ENCODE measurements at places on chromosomes 7 and 10.

DNA sequence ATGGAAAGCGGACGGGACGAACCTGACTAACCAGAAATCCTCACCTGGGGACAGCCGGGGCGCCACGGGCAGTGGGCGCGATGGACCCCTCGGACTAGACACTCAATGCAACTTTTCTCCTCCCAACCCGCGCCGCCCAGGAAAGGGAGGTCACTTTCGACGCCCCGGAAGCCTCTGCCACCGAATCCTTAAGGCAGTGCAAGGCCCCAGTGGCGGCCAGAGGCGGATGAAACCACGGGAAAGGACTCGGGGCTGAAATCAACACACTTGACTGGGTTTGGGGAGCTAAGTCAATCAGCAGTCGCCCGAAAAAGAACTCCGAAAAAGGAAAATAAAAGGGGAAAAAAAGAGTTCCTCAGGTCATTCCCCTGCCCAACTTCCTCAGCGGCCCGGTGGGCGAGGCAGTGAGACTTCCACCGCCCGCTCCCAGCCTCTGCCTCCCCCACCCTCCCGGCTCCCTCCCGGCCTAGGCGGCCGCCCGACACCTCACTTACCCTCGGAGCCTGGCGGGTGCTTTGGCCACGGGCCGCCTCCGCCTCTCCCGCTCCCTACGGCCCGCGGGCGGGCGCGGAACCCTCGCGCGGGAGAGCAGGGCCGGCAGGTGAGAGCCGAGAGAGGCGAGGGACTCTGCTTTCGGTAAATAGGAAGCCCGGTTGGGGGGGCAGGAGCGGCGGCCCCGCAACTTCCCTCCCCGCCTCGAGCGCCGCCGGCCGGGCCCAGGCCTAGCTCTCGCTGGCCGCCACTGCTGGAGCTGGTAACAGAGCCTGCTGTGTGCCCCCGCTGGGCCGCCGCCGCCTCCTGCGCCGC is 518 bp downstream of the WAPL start:
- H3K4me1 ChIP-seq, result no peaks in the 10 kb centered on the region
- peak overlapping the region; percentile 72 for H3K27ac ChIP-seq
- peak; percentile 42 for DNase-seq
- H3K36me3 ChIP-seq, result peaks cover 6% of the 10 kb centered on the region

GRCh38 chr7:134140889-134141867 is 14.0 kb downstream of the LRGUK start:
- H3K36me3 ChIP-seq, result no peaks in the 10 kb centered on the region
- H3K4me3 ChIP-seq, result no peak overlapping the region
- no peaks in the 10 kb centered on the region for H3K27me3 ChIP-seq
- H3K4me1 ChIP-seq, result no peaks in the 10 kb centered on the region
- H3K27ac ChIP-seq, result no peak overlapping the region

DNA sequence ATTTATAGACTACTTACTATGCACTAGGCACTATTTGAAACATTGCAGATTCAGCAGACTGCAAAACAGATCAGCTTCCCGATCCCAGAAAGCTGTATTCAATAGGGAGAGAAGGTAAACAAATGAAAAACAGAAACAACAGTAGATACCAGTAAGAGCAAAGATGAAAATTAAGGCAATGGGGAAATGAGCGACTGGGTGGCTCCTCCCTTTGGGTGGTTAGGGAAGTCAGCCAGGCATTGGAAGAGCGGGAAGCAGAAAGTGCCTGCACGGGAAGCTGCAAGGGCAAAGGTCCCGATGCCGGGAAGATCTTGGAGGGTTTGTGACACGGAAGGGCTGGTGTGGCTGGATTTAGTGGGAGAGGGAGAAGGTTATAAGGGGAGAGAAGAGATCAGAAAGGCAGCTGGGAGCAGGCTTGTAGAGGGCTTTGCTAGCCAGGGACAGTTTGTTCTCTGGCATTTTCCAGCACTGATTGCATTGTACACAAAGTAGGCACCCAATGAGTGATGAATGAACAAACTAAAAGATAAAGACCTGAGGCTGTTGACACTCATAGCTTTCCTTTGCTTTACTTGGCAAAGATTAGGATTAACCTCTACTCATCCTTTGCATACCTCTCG is 67.8 kb downstream of the NAMPT start:
- peaks cover 7% of the 10 kb centered on the region for H3K4me1 ChIP-seq
- peak; percentile 42 for DNase-seq
- peaks cover 2% of the 10 kb centered on the region for H3K27me3 ChIP-seq
- no peak overlapping the region for H3K4me3 ChIP-seq

DNA sequence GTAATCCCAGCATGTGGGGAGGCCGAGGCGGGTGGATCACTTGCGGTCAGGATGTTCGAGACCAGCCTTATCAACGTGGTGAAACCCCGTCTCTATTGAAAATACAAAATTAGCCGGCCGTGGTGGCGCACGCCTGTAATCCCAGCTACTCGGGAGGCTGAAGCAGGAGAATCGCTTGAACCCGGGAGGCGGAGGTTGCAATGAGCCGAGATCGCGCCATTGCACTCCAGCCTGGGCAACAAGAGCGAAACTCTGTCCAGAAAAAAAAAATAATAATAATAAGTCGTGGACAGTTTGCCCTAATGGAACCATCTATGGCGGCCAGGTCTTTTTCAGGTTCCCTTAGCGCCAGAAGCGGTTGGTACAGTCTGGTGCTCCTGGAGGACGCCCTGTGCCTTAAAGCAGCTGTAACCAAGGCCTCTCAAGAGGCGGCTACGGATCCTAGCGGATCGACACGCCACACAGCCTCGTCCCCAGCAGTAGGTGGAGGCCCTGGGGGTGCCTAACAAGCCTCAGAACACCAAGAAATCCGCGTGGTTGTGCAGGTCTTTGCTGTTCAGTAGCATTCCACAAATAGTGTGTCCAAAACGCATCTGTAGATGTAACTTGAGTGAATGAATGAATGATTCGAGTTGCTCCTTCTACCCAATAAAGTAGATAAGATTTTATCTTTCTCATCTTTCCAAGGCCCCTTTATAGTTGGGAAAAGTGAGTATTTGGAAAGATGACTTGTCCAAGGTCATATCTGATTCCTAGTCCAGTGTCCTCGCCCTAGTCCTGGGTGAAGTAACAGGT is 982 bp downstream of the PGAM1 start:
- peak overlapping the region; percentile 96 for H3K27ac ChIP-seq
- peaks cover 25% of the 10 kb centered on the region for H3K36me3 ChIP-seq
- peaks cover 12% of the 10 kb centered on the region for H3K4me1 ChIP-seq
- DNase-seq, result no peak
- H3K27me3 ChIP-seq, result no peaks in the 10 kb centered on the region
- H3K4me3 ChIP-seq, result peak overlapping the region; percentile 97

GRCh38 chr7:31796375-31796774 is 109.4 kb downstream of the PPP1R17 start:
- peak; percentile 51 for DNase-seq
- no peaks in the 10 kb centered on the region for H3K36me3 ChIP-seq
- H3K4me3 ChIP-seq, result no peak overlapping the region
- H3K27ac ChIP-seq, result no peak overlapping the region
- H3K27me3 ChIP-seq, result no peaks in the 10 kb centered on the region

DNA sequence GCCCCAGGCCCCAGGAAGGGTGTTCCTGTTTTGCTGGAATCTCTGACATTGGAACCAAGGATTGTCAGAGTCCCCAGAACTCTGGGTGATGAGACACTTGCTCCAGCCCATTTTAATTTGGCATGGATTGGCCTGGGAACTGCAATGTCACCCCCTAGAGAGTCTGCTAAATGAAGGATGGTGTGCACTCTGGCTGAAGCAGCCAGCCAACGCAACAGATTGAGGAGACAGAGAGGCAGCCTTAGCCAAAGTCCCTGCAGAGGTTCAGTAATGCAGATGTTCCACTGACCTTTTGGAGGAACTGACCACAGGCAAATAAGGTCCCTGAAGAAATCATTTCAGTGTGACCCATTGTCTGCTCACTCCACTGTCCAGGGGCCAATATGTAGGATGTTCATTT is 13.4 kb downstream of the LRRC18 start:
- H3K4me1 ChIP-seq, result no peaks in the 10 kb centered on the region
- no peaks in the 10 kb centered on the region for H3K36me3 ChIP-seq
- H3K4me3 ChIP-seq, result no peak overlapping the region
- H3K27ac ChIP-seq, result no peak overlapping the region
- H3K27me3 ChIP-seq, result peaks cover 11% of the 10 kb centered on the region

GRCh38 chr7:134767520-134768168 is 11.8 kb upstream of the CALD1 start:
- H3K27ac ChIP-seq, result peak overlapping the region; percentile 50
- DNase-seq, result no peak
- no peaks in the 10 kb centered on the region for H3K27me3 ChIP-seq
- H3K36me3 ChIP-seq, result no peaks in the 10 kb centered on the region

DNA sequence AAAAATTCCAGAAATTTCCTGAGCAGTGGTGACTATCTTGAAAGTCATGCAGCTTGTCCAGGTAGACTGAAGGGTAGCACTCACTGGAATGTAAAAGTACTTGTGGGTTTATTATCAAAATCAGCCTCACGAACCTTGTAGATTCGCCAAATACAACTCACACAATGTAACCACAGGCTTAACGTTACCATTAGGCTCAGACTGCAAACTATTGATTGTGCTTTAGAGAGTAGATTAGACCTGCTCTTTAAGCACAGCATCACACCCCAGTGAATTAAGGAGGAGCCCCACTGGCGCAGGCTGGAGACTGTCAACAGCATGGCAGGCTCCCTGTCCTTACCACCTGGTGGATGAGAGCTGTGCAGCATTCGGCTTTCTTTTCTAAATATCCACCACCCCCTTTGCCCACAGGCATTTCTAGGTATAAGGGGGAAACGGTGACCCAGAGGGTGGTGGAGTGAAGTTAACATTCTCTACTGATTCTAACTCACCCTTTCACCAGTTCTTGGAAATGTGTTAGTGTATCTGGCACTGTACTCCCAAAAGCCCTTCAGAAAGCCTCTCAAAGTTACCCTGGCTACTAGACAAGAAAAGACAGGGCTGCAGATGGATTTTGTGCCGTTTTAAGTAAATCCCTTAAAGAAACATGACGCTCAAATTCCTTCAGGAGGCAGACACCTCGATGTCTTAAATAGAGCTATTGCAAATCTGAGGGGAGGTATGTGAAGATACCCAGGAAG is 56.6 kb downstream of the GSDME start:
- 0 out of 2 replicates have a peak, but pooled peaks cover under 1% of the 10 kb centered on the region for H3K36me3 ChIP-seq
- peaks cover 30% of the 10 kb centered on the region for H3K4me1 ChIP-seq
